ENCODE measurements at places on chromosomes 12 and 14. TPM values are rescaled to one million over a fixed set of nuclear protein-coding genes. Genes with fewer than 3 reads are reported as not detected.

DNA sequence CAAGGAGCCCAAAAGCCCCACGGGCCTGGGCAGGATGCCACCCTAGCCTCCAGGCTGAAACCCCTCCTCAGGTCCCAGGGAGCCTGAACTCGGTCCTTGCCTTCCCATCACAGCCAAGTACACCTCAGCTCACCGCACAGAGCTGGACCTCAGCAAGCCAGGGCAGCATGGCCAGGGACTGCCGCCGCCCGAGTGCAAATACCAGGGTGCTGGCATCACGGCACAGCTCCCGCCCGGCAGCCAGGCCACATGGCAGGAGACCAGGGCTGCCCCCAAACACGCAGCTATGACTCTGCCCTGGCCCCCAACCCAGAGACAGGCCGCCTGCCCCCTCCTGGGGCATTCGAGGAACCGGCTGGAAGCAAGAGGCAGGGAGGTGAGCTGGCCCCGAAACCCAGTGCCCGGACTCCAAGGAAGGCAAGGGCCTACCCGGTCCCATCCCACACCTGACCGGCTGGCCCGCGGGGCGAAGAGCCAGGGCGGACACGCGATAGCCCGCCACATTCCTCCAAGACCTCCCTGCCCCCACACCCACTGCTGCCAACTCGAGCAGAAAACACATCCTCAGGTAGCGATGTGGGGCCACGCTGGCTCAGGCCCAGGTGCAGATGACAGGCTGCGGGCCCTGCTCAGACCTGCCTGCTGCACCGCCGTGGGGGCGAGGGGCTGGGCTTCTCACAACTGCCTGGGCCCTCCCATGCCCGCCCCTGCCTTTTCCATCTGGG lies 2.7 kb downstream of the JAG2 start:
- no peak for DNase-seq

The ZDHHC22 gene
- total RNA-seq, result not detected

DNA sequence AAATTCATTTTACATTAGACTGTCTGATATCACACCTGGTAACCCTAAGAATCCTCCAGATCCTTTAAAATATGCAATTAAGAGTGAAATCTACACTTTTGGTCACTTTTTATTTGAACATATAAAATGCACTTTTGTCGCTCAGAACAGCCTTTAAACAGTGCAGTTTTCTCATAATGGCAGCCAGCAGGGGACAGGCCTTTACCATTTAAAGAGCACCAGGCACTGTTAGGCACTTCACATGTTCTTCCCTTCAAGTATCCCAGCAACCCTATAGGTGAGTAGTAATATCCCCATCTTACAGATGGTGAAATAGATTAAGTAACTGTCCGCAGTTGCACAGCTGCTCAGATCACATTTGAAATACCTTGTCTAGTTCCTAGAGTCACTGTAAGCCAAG lies 11.3 kb upstream of the SAMD4A start:
- no peak for DNase-seq

The DAO gene
- total RNA-seq, result not detected

DNA sequence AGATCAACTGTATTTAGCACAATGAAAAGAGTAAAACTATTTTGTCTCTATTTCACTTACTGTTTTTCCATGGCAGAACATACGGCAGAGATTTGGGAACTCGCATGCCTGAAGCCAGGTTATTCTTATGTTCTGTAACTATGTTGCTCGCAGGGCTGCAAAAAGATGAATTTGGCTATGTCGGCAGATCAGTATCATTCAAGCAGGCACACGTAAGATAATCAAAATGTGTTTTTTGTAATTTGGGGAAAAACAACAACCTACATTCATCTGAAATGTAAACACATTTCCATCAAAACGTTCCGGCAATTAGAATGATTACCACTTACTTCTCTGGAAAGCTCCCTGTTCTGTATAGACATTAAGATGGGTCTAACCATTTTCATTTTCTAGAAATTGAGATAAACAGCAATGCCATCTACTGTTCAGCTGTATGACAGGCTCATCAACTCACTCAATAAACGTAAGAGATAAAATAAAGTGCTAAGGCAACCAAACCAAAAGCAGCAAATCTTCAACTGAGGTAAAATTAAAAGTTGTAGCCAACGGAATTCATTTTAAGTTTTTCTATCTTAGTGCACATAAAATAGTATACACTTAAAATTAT lies 13.0 kb downstream of the GTSF1 start:
- peak; percentile 56 for DNase-seq

The COL2A1 gene
- total RNA-seq, result under 0.01 TPM

The MIP gene
- not detected for total RNA-seq

- no peak for DNase-seq
Measured at GRCh38 chr12:62259631-62259992, 592 bp upstream of the USP15 start.

The SLC6A15 gene
- total RNA-seq, result under 0.01 TPM

DNA sequence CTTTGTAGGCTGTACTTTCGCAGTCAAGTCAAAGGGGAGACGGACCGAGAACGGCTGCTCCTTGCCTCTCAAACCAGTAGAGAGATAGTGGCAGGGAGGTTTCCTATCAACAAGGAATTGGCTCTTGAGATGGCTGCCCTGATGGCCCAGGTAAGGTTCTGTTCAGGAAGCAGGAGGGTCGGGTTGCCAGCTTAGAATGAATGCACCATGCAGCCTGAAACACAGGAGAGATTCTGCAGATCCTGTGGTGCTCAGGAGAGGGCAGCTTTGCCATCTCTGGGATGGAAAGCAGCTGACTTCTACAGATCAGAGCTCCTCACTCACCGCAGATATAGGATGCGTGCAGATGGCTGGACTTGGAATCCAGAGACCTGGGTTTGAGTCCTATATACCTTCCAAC lies 18.0 kb downstream of the PIGH start:
- DNase-seq, result peak; percentile 68

The DEGS2 gene
- 0.29 TPM for total RNA-seq

The SLC5A8 gene
- total RNA-seq, result not detected

The NUAK1 gene
- 21.7 TPM for total RNA-seq

GRCh38 chr12:14664434-14665023 lies 31.9 kb downstream of the GUCY2C start:
- peak; percentile 68 for DNase-seq

- peak; percentile 32 for DNase-seq
Measured at GRCh38 chr14:83548061-83548839, 1981.7 kb upstream of the FLRT2 start.

- DNase-seq, result no peak
Measured at GRCh38 chr12:5577741-5578140, 145.8 kb downstream of the NTF3 start.

DNA sequence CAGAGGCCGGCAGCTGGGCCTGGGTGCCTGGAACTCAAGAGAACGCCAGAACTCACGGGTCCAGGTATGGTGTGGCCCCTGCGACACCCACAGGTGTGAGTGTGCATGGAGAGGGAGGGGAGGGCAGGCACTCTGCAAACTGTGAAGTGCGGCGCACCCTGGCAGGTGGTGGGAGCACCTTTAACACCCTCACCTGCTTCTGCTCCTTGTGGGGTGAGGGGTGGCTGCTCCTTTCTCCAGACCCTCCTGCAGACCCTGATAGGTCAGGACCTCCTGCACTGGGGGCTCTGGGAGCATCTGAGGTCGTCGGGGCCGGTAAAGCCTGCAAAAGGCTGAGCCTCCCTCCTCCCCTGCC lies 324.7 kb upstream of the SFSWAP start:
- peak; percentile 43 for DNase-seq

GRCh38 chr12:66902020-66902419 lies 223.1 kb upstream of the GRIP1 start:
- DNase-seq, result no peak

GRCh38 chr12:118495296-118495695 lies 118.9 kb downstream of the SUDS3 start:
- no peak for DNase-seq

DNA sequence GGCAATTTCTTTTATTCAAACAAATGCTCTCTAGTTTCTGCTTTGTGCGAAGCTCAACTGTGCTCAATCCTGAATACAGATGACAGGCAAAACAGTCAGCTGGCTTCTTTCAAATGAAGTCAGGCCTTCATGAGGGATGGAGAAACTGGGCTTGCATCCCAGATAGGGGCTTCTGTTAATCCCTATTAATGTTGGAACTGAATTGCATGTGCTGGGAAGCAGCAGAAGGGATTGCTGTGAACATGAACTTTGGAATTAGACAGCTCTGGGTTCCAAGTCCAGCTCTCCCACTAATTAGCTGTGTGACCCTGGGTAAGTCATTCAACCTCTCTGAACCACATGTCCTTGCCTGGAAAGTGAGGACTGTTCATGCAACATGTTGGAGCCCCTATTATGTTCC lies 21.1 kb upstream of the CORO1C start:
- no peak for DNase-seq

DNA sequence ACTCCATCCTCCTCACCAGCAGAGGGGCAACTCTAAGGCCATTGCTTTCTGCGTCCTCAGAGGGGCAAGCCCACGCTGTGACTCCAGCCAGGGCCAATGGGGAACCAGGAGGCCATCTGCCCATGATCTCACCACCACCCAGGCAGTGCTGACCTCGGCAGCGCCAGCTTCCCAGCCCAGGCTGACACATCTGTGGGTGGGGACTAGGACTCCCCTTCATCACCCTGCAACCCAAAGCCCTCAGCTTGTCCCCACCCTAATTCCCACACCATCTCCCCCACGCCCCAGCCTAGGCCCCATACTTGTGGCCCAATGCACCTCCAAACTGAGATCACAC lies 58.6 kb downstream of the VWF start:
- DNase-seq, result peak; percentile 95

- peak; percentile 41 for DNase-seq
Measured at GRCh38 chr14:64878837-64879634, 671 bp downstream of the SPTB start.

DNA sequence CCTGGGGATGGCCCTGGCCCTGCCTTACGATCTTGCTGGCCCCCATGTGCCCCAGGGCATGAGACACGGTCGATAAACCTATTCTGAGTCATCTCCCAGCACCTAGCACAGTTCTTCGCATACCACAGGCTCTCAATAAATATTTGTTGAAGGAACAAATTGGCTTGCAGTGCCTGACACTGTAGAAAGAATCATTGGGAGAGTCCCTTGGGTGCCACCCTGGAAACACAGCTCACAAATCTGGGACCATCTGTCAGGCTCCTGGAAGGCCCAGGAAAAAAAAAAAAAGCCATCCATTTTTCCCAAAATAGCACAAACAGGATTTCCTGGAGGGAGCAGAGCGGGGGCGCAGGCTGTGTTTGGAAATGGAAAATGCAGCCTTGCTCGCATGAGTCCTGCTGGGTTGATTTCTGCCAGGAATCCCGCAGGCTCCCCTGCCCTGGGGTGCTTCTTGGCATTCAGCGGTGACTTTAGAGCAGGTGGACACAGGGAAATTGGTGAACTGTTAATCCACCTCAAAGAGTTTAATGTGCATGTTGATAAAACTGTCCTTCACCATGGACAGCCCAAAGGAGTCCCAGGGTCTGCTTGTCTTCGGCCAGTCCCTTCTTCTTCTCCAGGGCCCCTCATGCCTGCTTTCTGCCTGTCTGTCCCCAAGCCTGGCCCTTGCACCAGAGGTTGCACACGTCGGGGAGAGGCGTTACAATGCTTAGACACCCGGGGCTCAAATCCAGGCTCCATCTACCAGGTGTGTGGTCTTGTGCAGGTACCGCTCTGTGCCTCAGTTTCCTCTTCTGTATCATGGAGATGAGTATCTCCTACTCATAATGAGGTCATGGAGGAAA lies 106.1 kb upstream of the RFLNA start:
- DNase-seq, result no peak

DNA sequence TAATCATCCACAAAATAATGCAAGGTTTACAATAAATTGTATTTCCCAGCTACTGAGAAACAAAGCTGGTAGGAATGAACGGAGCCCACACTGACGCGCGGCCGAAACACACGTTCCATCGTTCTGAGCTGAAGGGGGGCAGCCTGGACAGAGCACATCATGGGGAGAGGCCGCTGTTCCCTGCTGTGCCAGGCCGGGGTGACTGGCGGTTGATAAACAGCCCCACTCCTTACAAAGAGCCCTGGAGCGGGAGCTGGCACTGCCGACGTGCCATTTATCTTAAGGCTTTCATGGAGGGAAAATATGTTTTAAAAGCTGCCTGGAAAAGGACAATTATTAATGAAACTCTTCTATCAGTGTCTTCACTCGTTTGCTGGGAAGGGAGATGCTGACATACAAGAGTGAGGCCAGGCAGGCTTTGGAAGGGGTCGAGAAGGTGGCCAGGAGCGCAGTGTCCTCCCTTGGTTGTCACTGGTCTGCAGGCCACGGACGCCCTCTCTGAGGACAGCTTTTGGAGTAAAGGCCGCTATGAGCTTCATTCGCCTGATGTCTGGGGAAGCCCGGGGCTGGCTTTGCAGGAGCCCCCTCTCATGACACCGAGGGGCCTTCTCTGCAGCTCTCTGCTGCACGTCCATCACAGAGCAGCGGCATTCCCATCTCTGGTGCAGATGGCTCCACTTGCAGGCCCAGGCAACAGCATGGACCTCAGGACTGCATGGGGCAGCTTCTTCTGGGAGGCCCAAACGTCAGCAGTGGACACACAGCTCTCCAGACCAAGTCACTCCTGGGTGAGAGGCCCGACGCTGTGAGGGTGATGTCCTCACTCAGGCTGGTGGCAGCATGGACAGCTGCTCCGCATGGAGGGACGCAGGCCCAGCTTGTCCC lies 355.3 kb upstream of the SFSWAP start:
- DNase-seq, result no peak
